ENCODE measurements at places on chromosomes 13 and 19.

DNA sequence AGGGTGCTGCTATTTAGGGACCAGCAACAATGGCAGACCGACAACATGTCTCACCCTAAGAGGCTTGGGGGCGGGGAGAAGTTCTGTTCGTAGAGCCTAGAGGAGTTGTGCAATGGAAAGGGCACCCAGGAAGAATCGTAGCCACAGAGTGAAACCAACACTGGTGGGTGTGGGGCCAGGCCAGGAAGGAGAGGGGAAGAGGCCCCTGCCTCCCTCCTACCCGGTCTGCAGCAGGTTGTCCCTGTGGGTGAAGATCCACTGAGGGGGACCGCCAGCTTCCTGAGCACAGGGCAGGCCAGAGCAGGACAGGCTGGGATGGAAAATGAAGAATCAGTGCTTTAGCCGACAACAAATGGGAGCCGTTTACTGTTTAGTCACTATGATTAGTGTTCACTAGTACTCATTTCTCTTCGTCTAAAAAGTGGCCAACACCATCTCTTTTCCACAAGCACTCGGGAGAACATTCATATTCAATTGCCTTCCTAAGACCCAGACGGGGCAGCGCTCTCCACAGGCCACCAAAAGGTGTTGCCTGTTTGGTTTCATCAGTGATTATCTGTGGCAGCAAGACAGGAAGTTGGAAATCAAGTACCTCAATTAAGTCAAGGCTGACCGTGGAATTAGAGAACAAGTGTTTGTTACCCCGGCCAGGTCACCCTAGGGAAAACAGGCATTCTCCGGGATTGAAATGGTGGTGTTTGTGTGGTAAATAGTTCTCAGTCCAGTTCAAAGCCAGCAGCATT, 1.1 kb upstream of the ATP11A start:
- DNase-seq, result no peak

DNA sequence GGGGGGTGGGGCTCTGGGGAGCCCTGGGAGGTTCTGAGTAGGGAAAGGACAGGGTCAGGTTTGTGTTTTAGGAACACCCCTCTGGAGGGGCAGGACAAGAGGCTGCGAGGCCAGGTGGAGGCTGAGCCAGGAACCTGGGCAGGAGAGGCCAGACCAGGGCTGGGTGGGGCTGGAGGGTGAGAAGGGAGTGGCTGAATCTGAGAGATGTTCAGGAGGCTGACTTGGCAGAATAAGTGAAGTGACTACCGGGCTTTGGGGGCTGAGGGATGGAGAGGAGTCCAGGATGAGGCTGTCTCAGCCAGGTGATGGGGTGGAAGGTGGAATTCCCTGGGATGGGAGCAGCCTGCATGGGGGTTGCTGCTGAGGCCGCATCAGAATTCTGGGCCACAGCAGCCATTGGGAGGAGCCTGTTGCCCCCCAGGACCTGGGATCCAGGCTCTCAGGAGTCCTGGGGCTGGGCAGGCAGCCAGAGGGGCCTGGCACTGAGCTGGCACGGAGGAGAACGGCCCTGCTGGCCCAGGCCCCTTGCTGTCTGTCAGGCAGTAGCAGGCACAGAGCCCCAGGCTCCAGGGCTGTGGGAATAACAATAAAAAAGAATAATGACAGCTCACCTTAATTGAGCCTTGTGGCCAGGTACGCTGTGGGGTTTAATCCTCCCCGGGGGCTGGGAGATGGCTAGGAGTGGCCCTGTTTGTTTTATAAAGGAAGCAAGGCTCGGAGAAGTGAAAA, 3.3 kb downstream of the PPP5C start:
- no peak for DNase-seq

GRCh38 chr13:44084146-44084545, 204.4 kb downstream of the LACC1 start:
- DNase-seq, result no peak

DNA sequence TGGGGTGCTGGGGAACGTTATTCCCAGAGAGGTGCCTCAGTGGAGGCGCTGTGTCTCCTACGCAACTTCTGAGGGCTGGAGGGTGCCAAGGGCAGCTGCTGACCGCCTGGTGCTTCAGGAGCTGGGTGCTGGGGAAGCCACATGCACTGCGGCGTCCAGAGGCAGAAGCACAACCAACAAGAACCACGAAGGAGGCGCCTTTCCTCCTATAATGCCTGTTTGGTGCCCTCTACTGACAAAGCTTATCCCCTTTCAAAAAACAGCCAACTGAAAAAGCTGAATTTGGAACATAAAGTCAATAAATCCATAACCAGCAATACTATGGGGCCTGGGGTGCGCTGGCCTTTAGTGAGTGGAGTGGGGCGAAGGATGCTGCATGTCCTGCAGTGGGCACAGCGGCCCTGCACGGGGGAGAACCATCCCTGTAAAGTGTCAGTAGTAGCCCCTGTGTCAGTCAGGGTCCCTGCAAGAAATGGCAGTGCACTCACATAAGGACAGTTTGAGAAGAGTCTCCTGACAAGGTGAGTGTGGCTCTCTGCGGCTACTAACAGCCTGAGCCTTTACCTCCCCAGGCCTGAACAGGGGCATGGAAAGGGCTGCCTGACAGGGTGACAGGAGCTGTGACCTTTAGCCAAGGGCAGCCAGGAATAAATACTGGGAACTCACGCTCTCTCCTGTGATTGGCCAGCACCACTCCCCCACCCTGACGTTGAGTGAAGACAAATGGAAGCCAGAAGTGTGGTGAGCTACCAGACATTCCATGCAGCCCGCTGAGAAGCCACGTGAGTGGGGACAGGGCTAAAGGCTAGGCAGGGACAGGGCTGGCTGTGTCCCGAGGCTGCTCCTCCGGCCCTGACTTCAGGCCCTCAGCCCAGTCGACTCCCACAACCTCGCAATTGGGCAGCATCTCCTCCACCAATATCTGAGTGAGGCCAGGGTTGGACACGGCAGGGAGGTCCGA, 4.5 kb upstream of the B3GNT8 start:
- DNase-seq, result peak; percentile 31

DNA sequence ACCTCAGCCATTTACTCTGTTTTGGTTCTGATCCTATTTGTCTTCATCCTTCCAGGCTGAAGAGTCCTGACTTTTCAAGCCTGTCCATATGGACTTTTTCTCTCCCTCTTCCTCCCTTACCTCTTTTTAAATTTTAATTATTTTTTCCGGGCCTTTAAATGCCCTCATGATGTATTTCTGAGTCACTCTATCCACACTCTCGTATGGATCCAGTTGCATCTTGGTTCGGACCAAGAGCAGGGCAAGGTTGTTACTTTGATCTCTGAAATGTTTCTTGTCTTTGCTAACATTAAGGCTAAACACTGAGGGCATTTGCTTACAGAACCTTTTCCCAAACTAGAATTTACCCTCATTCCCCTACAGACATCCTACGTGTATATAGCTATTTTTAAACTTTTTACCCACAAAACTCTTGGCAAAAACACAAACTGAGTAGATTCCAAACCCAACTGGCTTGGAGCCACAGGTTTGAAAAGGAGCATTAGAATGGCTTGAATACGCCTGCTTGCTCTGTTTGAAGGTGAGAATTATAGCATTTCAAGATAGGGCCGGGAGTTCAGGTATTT, 47.4 kb upstream of the SERPINE3 start:
- DNase-seq, result peak; percentile 62

DNA sequence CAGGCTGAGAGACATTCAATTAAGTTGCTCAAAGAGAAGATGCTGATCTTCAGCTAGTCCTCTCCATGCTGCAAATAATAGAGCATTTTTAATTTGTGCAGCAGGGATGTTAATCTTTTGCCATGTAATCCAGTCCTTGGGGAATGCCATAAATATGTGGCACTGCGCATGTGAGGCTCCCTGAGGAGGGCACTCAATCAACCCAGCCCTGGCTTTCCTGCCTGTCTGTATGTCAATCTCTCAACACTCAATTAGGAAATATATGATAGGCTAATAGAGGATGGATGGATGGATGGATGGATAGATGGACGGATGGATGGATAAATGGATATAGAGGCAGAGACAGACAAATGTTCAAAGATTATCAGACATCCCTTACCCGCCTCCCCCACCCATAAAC, 31.6 kb upstream of the POP4 start:
- DNase-seq, result no peak

GRCh38 chr13:48532256-48532505, 699 bp downstream of the RCBTB2 start:
- DNase-seq, result peak; percentile 52

- DNase-seq, result peak; percentile 9
Measured at GRCh38 chr13:92103689-92104153, 705.3 kb downstream of the GPC5 start.

- DNase-seq, result no peak
Measured at GRCh38 chr13:91649456-91649855, 251.0 kb downstream of the GPC5 start.

DNA sequence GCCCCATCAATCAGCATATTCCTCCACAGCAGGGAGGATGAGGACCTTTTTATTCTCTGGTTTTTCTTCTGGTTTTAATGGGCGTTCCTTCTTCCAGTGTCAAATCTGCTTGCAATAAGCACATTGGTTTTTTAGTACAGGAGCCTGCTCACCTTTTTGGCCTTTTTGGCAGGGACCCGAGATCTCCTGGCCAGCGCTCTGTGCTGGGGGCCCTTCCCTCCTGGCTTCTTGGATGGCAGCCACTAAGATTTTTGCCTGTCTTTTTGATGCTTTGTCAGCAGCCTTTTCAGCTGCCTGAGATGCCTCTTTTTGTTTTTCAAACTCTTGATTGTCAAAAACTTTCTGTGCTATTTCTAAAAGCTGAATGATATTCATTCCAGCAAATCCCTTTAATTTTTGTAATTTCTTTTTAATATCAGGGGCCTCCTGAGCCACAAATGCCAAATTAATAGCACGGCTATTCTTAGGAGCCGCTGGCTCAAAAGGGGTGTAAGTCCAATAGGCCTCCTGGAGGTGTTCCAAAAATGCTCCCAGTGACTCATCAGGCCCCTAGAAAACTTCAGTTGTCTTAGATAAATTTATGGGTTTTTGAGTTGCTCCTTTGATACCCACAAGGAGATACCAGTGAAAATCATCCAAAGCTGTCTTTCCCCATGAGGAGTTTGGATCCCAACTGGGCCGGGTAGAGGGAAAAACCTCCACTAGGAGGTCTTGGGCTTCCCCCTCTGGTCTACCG, 73.0 kb downstream of the ZNF100 start:
- no peak for DNase-seq

GRCh38 chr13:40662866-40663265, 3.6 kb downstream of the FOXO1 start:
- no peak for DNase-seq

GRCh38 chr13:99691552-99691951, 190.3 kb downstream of the TM9SF2 start:
- DNase-seq, result no peak

DNA sequence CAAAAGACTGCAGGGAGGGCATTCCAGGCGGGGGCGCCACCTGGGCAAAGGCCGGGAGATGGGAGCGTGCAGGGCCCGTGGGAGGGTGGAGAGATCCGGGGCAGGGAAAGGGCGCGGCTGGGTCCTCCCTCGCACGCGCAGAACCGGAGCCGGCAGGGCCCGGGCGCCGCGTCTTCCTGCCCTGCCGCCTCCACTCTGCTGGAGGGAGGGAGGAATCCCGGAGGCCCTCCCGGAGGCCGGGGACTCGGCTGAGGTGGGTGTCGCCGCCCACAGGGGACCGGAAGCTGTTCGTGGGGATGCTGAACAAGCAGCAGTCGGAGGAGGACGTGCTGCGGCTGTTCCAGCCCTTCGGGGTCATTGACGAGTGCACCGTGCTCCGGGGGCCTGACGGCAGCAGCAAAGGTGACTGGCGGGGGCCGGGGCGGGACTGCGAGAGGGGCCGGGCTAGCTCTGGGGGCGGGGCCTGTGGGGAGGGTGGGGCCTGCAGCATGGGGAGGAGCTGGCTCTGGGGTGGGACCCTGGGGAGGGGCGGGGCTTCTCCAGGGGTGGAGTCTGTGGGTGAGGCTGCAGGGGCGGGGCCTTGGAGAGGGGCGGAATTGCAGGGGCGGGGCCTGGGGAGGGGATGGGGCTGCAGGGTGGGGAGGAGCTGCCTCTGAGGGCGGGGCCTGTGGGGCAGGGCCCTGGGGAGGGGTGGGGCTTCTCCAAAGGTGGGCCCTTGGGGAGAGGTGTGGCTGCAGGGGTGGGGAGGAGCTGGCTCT, 51.3 kb downstream of the CELF5 start:
- peak; percentile 60 for DNase-seq

DNA sequence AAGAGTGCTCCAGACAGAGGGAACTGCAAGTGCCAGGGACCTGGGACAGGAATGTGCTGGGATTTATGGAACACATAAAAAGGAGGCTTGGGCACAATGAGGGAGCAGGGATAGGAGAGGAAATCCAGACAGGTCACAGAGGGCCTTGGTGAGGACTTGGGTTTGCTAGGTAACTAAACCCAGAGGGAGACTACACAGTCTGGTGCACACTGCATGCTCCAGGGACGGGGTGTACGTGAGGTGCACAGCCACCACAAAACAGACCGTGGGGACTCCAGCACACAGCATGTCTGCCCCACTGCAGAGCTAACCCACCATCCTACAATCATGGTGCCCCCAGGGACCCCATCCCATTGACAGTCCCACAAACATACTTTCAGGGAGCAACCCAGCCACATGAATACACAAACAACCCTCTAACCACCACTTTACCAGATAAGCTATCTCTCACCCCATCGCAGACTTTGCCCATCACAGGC, 5.5 kb upstream of the ZFP36 start:
- DNase-seq, result no peak

DNA sequence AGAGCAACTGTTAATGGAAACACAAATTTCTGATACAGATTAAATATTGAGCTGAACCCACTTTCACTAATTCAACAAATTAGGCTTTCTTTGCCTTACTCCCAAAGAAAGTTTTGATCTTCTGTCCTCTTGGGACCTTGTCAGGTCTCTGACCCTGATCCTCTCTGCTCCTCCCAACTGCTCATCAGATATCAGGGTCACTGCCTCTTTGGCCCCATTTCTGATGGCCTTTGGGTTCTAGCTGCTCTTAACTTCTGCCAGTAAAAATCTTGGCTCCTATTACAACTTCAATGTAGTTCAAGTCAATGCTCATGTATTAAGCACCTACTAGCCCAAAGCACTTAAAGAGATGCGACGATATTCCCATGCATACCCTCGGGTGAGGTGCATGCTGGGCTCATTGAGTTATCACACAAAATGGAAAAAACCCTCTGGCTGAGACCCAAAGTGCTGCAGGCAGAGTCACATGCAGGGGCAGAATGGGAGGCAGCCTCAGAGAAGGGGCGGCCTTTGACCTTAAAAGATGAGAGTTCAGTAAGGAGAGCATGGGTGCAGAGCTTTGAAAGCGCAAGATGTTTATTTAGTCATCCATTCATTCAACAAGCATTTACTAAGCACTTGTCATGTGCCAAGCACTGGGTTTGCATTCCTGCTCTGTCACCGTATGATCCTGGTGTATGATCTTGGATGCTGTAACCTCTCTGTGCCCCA, 183.4 kb downstream of the USP12 start:
- DNase-seq, result no peak

DNA sequence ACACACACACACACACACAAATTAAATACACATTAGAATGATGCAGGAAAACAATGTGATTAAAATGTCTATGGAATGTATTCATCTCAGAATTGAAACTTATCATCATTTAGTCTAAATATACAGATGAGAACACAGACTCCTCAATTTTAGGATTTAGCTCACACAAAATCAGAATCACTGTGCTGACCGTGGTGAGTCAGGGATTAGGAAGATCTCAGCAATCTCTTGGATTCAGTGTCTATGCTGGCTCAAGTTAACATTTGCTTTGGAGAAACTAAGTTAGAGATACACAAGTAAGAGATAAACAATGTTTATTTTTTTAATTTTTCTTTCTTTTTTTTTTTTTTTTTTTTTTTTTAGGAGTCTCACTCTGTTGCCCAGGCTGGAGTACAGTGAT, 323.6 kb downstream of the KLF12 start:
- DNase-seq, result peak; percentile 72
